Neural crest cell (in vitro differentiated cells): ENCODE measurements at places on chromosomes 3 and 15. TPM values are rescaled to one million over a fixed set of nuclear protein-coding genes. Genes with fewer than 3 reads are reported as not detected.
A peak's percentile ranks its signal among the peaks of the same experiment; 100 is the strongest.

The RYR3 gene
- 1.5 and 2.2 TPM in 2 replicates for total RNA-seq

The TUSC7 gene
- total RNA-seq, result not detected in 2 replicates

The CHRFAM7A gene
- total RNA-seq, result 8.7 and 12.7 TPM in 2 replicates

The TPRG1 gene
- 0.61 and 0.91 TPM in 2 replicates for total RNA-seq

The ZNF774 gene
- 5.9 and 6.2 TPM in 2 replicates for total RNA-seq

The RAB7A gene
- total RNA-seq, result 148 and 149 TPM in 2 replicates

The IL17RB gene
- 2.4 and 3.1 TPM in 2 replicates for total RNA-seq

DNA sequence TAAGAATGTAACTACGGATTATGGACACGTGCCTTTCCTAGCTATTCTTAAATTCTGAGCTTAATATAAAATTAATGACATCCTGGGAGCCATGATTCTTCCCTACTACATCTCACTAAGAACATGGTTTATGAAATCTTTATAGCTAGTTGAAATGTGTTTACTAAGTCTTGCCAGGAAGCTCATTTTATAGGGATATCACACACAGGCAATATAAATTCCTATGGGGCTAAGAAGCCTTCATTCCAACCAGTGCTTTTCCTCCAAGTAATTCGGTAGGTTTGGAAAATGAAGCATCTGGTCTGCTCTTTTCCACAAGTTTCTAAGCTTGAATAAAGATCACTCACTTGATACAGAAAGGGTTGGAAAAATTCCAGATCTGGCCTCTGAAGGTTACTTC lies 802.6 kb downstream of the FHIT start:
- DNase-seq, result no peak

GRCh38 chr3:13493867-13494441 lies 13.8 kb downstream of the HDAC11 start:
- DNase-seq, result no peak

- no peak for DNase-seq
These were observed 408.7 kb downstream of the SHQ1 start for GRCh38 chr3:72439321-72440183.

DNA sequence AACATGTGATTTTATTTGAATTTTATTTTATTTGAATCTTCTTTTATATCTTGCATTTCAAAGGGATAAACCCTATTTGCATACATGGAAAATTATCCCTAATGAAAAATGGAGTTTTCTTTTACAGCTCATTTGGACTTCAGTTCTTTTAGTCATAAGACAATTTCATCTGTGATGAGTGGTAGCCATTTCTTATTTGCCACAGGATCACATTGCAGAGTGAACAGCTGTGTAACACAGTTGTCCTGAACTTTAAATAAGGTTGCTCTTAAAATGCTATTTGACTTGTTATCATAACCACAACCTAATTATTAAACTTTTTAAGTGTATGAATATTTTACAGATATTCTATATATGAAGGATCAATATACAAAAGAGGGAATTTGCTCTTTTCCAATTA lies 221.7 kb upstream of the ROPN1 start:
- DNase-seq, result no peak

- DNase-seq, result no peak
These were observed 36.9 kb downstream of the POLR2M start for GRCh38 chr15:57743424-57743823.

DNA sequence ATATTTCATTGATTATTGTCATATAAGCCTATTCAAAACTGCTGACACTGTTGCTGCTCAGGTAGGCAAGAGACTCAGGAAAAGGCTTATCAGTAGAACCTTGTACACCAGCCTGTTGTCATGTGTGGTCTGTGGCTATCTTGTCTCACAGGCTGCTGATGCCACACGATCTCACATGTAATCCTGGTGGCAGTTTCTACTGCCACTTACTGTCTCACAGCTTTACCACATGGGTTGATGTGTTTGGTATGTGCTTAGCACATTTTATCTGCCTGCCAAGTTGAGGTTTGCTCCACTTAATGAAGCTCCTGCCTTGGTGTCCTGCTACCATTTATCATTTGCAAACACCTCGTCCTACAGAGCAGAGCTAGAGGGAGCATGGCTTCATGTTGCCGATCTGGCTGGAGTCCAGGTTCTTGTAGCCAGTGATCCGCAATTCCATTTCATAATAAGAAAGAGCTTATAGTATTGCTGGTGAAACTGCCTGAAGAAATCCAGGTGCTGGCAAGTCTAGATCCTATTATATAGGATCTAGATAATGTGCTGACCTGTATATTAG lies 637.9 kb downstream of the NLGN1 start:
- no peak for DNase-seq

DNA sequence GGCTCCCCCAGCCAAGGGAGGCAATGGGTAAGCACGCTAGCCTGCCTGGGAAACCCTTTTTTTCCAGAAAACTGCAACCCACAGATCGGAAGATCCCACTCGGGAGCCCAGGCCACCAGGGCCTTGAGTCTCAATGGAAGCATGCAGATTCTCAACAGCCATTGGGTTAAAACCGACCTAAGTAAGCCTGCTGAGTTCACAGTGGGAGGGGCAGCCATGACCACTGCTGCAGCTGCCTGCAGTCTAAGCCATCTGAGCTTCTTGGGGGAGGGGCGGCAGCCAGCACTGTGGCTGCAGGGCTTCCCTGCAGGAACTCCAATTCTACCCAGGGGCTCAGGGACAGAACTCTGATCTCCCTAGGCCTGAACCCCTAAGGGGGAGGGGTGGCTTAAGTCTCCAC lies 82.0 kb downstream of the DPPA2 start:
- no peak for DNase-seq

DNA sequence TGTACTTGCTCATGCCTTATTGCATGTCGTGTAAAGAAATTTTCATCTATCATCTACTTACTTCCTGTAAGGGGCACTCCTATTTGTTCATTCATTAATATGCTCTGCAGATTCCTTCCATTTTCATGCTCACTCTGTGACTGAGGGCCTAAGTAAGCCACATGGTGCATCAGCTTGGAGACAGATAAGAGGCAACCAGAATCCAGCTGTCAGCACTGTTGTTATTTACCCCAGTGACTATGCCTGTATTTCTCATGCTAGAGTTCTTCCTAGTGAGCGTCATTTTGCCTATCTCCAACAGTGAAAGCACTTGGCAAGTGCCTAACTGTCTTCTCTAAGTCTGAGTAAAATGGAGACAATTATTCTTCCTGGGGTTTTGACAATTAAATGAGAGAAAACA lies 124.8 kb upstream of the ABI3BP start:
- DNase-seq, result no peak

DNA sequence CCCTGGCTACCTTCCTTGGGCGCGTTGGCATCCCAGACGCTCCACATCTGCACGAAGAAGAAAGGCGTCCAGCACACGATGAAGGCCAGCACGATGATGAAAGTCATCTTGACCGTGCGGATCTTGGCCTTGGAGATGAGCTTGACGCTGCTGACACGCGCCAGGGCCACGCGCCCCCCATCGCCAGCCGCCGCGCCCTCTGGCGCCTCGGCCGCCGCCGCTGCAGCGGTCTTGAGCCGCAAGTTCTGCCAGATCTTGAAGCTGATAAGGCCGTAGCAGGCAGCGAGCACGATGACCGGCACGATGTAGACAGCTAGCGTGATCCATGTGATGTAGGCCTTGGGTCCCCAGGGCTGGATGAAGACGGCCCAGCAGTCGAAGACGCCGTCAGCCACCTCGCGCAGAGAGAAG lies 2.2 kb downstream of the OXTR start:
- no peak for DNase-seq

DNA sequence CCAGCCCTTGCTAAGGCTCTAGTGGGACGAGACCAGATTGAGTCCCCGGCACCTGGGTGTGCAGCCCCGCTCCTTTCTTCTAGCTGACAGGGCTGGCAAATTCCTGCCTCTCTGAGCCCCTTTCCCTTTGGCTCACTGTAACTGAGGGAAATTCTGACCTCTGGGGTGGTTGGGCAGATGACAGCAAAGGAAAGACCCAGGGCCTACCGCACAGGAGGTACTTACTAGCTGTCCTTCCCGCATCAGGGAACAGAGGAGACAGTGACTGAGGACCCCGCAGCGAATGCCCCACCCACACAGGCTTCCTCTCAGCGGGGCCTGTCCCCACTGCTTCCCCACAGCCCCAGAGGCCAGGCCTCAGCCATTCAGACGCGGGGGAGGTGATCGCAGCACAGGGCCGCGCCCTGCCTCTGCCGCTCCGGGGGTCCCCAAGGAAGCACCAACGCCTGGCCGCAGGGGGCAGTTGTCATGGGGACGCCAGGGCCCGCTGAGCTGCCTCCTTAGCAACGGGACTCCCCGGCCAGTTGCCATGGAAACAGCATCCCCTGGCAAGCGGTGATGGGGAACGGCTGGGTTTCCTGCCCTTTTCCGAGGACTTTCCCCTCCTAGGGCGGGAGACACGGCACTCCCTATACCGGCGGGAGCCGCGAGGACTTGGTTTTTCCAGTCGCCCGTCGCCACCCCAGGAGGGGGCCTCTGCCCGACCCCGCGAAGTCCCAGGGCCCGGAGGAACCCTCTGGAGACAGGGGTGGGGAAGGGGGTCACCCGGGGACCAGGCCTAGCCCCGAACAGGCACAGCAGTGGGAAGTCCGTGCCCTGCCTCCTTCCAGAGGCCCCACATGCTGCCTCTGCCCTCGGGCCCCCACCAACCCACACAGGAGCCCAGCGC lies 50.1 kb downstream of the HCN4 start:
- DNase-seq, result peak; percentile 56

DNA sequence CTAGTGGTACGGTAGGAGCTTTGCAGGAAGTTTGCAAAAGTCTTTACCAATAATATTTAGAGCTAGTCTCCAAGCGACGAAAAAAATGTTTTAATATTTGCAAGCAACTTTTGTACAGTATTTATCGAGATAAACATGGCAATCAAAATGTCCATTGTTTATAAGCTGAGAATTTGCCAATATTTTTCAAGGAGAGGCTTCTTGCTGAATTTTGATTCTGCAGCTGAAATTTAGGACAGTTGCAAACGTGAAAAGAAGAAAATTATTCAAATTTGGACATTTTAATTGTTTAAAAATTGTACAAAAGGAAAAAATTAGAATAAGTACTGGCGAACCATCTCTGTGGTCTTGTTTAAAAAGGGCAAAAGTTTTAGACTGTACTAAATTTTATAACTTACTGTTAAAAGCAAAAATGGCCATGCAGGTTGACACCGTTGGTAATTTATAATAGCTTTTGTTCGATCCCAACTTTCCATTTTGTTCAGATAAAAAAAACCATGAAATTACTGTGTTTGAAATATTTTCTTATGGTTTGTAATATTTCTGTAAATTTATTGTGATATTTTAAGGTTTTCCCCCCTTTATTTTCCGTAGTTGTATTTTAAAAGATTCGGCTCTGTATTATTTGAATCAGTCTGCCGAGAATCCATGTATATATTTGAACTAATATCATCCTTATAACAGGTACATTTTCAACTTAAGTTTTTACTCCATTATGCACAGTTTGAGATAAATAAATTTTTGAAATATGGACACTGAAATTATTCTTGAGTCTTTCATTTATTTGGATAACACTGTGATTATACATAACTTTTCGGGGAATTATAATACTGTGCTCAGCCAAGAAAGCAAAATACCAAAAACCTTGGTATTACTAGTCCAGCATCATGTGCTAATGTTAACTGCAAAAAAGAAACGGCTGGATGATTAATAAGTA lies 2.2 kb downstream of the SOX2 start:
- no peak for DNase-seq

DNA sequence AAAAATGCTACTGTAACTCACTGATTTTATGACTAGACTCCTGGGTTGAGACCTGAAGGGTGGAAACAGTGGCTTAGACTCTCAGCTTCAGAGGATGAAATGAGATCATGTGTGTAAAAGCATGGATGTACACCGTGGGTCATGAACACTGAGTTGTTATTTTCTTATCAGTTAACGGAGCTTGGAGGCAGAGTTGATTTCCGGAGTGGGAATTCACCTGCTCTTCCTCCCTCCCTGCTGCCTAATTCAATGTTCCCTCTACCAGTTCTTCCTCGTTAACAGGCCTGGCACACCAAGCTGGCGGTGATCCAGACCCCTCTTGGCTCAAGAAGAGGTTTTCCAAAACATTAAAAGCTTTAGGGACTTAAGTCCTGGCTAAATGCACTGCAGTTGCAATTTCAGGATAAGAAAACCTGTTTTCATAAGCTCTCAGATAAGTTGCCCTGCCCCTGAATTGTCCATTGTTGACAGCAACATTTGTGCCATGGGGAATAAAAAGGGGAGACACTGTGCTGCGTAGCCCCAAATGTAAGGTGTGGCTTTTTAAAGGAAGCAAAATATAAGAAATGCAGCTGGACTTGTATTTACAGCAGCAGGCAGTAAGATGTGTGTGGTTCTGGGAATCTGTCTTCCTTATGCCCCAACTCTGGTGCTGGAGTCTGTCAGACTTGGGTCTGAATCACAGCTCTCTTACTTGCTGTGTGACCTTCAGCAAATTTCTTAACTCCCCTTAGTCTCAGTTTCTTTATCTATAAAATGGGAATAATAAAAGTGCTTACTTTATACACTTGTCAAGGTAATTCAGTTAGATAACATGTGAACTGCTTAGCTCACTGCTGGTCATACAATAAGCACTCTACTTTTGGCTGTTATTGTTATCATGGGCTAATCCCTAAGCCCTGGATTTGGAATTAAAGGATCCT lies 9.9 kb downstream of the PDIA5 start:
- no peak for DNase-seq

- no peak for DNase-seq
These were observed 42.2 kb downstream of the KLF15 start for GRCh38 chr3:126314790-126315658.

DNA sequence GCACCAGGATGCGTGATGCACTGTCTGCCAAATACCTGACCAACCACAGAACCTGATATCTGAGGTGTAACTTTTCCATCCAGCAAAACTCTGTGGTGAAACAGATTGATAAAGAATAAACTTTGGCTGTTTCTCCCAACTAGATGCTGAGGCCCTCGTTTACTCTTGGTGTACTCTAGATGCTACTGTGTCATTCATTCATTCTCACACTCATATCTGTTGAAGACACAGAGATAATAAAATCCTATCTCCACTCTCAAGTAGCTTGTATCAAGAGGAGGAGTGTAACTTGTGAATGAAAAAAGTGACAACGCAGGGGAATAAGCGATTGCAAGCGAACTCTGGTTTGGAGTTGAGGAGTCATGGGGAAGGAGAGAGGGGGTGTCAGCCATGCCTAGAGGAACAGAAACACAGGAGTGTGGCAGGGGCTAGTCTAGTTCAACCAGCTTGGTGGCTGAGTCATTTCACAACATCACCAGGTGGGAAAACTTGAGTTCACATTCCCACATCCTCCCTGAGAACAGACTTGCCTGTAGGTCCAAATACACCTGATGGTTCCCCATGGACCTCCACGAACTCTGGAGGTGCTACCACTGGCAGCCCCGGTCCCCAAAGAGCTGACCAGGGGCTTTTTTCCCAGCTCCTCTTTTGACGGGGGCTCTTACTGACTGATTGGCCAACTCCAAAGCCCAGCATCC lies 73.3 kb upstream of the SNRK start:
- no peak for DNase-seq

DNA sequence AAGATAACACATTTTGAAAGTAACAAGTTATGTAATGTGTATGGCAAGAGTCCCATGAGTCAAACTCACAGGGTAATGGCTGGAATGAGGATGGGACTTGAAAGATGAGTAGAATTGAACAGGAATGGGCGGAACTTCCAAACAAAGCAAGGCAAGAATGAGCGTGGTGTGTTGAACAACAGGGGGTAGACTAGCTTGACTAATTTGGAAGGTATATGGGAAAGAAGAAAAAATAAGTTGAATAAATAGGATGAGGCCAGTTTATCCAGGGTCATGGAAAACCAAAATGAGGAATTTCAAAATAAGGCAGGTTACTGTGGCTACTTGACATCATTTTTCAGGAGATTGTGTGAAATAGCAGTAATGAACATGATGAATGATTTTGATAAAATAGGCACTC lies 2.5 kb upstream of the DPH6 start:
- DNase-seq, result no peak

- peak; percentile 45 for DNase-seq
These were observed 4.9 kb upstream of the MAGEF1 start for GRCh38 chr3:184716622-184717398.

- no peak for DNase-seq
These were observed 636.5 kb downstream of the ZBBX start for GRCh38 chr3:166743481-166744134.
